ENCODE measurements at places on chromosomes 2 and 18.

GRCh38 chr18:21298351-21298750 is 56.3 kb downstream of the GREB1L start:
- DNase-seq = no peak

DNA sequence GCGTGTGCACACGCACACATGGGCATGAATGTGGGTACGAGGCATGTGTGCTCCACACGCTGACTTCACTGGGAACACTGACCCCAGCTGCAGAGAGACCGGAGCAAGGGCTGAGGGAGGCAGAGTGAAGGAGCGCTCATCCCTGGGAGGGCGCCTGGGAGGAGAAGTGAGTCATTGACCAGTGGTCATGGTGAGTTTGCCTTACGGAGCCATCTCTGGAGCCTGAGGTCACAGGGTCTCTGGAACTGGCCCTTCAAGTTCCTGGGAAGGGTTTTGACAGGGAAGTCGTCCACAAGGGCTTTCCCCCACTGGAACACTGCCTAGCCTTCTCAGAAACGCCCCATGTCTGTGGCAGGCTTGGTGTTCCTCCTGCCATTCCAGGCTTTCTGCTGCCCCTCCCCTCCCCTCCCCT is 14.3 kb upstream of the TMEM185B start:
- DNase-seq = peak; percentile 68

DNA sequence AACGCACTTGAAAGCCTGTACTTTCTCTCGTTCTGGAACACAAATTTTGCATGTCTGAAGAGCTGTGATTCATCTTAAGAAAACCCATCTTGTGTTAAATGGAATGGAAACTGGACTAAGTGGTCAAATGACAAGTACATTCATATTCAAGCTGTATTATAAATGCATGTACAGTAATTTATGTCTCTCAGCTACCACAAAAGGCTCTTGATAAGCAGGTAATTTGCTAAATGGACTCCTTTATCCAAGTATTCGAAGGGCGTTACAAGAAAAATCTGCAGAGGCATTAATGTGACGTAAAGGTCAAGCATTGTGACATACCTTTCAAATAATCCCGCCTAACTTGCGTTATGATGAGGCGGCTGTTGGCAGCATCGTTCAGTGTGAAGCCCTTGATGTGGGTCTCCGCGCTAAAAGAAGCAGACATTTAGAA is 66.6 kb downstream of the ABCG8 start:
- DNase-seq = no peak

DNA sequence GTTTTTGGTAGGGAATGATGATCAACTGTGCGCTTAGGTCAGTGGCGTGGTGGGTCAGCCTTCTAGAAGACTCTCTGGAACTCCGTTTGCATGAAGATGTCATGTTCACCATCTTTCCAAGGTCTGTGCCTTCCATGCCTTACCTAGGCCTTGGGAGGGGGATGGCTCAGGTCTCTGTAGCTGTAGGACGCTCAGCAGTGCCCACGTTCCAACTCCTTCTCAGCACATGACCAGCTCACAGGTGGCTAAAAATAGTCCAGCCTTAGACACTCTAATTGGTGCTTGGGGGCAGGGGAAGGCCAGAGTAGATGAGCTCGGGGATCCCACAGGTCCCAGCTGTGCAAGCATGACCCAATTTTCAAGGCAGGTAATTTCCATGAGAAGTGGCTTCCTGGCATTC is 42.3 kb upstream of the TEX51 start:
- no peak for DNase-seq

DNA sequence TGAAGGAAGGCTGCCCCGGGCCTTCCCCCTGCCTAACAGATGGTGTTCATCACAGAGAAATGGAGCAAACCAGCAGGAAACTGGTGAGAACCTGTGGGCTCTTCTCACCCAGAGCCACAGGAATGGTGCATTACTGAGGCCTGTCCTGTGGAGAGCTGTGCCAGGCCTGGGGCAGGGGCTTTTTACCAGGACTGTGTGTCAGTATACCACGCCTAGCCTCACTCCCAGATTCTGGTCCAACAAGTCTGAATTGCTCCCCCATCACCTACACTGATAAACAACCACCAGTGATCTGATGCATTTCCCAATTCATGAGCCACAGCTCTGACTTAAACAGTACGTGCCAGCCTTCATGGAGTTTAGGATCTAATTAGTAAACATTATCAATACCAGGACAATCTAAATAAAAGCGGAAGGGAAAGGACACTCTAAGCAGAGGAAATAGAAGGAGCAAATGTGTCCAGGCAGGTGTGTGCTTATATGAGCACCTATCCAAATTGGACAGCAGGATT is 8.9 kb upstream of the DGUOK start:
- DNase-seq = no peak

GRCh38 chr2:227472265-227473121 is 537 bp downstream of the AGFG1 start:
- peak; percentile 33 for DNase-seq

Data from RKO (cell line).